ENCODE measurements at places on chromosomes 12 and 14. TPM values are rescaled to one million over a fixed set of nuclear protein-coding genes. Genes with fewer than 3 reads are reported as not detected.

FAM186B gene
- 0.31 TPM for total RNA-seq

MAX gene
- total RNA-seq = 81.1 TPM

TAS2R8 gene
- not detected for total RNA-seq

PABPN1 gene
- total RNA-seq = 74.4 TPM

VAMP1 gene
- 6.2 TPM for total RNA-seq

IFI27L1 gene
- total RNA-seq = 13.8 TPM

TRPV4 gene
- total RNA-seq = 1.2 TPM

FAR2 gene
- total RNA-seq = 6.2 TPM

JPH4 gene
- total RNA-seq = 0.68 TPM

CPNE8 gene
- 26.4 TPM for total RNA-seq

MED6 gene
- total RNA-seq = 20.6 TPM

DCAF11 gene
- total RNA-seq = 60.2 TPM

ACYP1 gene
- total RNA-seq = 13.5 TPM

FAM181A gene
- not detected for total RNA-seq

VRK1 gene
- 6.5 TPM for total RNA-seq

TMEM30B gene
- 0.82 TPM for total RNA-seq

LRRC10 gene
- total RNA-seq = 12.0 TPM

SLC5A8 gene
- not detected for total RNA-seq

AICDA gene
- total RNA-seq = 0.10 TPM

SYNDIG1L gene
- 0.24 TPM for total RNA-seq

TUNAR gene
- total RNA-seq = not detected

E2F7 gene
- total RNA-seq = 0.16 TPM

C12orf43 gene
- total RNA-seq = 8.8 TPM

CFAP54 gene
- 0.97 TPM for total RNA-seq

OTX2 gene
- total RNA-seq = not detected

SLCO1A2 gene
- total RNA-seq = not detected

OTOGL gene
- total RNA-seq = 9.2 TPM

PLBD1 gene
- 22.0 TPM for total RNA-seq
